AML-193 (cell line): ENCODE measurements at places on chromosomes 2 and 18.
A peak's percentile ranks its signal among the peaks of the same experiment; 100 is the strongest.

- no peak for DNase-seq
Observed at GRCh38 chr2:155747531-155747930, 585.0 kb downstream of the NR4A2 start.

- no peak for DNase-seq
Observed at GRCh38 chr2:22079583-22079982, 955.8 kb downstream of the TDRD15 start.

DNA sequence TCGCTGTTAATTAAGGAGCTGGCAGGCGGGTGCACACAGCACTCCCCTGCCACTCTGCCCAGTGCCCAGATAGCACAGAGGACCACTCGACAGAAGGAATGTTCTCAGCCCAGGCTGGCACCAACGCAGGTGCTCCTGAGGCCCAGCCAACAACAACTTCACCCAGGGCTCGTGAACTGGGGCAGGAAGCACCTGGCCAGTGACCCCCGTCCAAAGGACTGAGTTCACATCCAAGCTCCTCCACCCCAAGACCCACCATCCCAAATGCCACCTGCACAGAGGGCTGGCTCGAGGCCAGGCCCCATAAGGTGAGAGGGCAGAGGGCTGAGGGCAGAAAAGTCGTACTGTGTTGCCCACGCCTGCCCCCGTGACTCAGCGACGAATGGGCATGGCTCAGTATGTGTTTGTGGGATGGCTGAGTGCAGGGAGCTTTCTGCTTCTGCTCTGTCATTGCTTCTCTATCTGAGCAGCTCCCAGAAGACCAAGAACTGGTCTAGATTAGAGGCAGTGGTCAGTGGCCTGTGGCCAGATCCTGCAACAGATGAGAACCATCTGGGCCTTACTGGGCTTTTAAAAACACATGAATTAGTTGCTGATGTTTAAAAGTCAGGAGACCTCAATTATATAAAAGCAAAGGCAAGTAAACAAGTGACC lies 68.4 kb downstream of the POLR1A start:
- no peak for DNase-seq

DNA sequence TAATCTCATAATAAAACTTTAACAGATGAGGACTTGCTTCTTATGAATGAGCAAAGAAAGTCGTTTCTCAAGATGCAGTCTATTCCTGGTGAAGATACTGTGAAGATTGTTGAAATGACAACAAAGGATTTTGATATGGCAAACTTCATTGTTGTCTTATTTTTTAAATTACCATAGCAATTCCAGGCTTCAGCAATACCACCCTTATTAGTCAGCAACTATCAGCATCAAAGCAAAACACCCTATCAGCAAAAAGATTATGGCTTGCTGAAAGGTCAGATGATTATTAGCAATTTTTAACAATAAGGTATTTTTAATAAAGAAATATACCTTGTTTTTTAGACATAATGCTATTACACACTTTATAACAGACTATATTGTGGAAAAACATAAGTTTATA lies 88.3 kb downstream of the COL5A2 start:
- no peak for DNase-seq

- no peak for DNase-seq
Observed at GRCh38 chr2:33420726-33421125, 55.7 kb upstream of the RASGRP3 start.

DNA sequence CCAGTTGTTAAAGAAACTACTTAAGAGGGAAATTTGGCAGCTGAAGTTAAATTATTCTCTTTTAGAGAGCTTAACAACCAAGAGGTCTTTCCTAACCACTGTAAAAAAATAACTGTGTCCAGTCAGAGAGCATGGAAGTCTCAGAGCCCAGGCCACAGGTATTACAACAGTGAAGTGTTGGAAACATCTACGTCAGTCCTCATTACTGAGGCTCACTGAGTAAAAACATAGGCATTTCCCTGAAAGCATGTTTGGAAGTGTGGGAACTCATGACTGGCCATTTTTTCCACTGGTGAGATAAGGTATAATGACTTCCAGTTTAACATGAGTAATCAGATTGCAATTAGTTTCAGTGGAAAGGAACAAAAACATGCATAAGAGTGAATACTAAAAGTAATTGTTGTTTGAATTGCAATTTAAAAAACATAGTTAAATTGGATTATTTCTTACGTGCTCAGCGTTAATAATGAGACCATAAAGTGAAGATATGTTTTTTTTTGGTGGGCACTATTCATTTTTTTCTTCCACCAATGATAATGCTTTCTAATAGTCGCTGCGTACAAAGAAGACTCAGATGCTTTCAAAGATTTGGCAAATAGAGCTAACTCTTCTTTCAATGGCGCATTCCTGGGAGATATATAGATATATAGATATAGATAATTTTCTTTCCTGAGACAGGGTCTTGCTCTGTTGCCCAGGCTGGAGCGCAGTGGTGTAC lies 60.8 kb downstream of the EFEMP1 start:
- DNase-seq = no peak

- DNase-seq = no peak
Observed at GRCh38 chr2:33518929-33519328, 42.5 kb downstream of the RASGRP3 start.

GRCh38 chr2:171237751-171238505 lies 77.2 kb upstream of the TLK1 start:
- DNase-seq = peak; percentile 78
